ENCODE measurements at places on chromosomes 3 and 15.

DNA sequence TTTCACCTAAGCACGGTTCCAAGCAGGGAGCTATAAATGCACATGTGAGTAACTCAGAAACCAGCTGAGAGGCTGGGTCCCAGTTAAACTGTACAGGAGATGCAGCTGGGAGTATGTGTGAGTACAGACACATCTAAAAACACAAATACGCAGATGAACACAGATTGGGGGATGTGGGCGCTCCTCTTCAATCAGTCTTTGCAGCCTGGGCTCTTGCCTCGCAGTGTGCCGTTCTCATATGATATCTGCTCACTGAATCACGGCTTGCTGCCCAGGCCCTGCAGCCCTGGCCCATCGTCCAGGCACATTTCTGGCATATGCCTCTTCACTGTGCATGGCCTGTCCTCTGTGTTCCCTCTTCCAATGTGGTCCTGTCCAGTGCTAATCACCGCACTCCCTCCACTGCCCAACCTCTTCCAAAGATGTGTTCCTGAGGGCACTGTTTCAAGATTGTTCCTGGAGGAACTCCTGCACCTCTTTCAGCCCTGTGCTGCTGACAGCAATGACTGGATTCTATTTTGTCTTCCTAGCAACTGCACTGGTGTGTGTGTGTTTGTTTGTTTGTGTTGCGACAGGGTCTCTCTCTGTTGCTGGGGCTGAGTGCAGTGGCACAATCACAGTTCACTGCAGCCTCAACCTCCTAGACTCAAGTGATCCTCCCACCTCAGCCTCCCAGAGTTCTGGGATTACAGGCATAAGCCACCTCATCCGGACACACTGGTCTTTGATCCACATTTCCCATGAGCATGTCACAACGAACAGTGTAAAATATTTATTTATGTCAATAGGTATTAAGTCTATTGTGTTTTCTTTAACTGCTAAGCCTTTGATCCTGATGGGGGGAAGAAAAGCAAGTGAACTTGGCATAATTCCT lies 17.0 kb downstream of the CA12 start:
- DNase-seq = no peak

DNA sequence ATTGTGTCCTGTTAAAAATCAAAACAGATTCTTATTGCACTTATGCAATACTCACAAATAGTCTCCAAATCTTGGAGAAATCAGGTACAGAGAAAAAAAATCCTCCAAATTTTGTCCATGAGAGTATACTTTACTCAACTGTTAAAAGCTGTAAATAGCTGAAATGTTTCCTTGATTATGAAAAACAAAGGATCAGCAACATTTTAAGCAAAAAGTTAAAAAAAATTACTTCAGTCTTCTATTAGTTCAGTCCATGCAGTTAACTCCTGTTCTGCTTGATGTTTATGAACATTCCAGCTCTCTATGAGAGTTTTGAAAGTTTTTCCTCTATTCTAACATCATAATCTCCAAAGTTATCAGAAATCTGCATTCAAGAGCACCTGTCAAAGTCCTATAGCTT lies 22.8 kb upstream of the ZNF80 start:
- DNase-seq = no peak

GRCh38 chr3:12135029-12135657 lies 23.6 kb downstream of the TIMP4 start:
- DNase-seq = no peak

- DNase-seq = no peak
Measured at GRCh38 chr15:73240866-73241499, 127.8 kb downstream of the HCN4 start.

DNA sequence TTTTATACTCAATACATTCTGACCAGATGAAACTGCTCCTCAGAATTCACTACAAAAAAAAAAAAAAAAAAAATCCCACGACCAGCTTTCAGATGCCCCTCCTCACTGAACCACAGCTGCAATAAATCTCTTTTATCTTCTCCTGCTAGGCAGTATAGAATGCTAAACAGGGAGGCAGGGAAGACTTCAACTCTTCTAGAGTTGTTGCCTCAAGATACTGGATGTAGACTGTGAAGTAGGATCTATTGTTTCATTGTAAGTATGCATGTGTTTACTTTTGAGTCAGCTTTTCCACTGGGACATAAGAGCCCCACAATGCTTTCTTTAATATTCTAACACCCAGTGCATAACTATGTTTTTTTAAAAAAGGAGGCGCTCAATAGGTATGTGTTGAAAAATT lies 401.4 kb downstream of the TBL1XR1 start:
- DNase-seq = no peak

DNA sequence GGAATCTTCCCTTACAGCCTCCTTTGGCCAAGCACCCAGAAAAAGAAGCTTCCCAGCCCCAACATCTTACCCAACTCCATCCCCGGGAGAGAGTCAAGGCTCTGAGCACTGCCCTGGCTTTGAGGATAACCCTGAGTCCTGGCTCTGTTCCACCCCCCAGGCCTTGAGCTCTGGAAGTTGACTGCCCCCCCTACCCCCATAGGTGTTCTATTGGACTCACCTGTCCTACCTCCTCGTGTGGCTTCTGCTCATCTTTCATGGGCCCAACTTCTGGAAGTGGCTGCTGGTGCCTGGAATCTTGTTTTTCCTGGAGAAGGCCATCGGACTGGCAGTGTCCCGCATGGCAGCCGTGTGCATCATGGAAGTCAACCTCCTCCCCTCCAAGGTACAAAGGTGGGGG lies 22.3 kb downstream of the NOX5 start:
- DNase-seq = no peak

GRCh38 chr3:180626844-180627243 lies 24.9 kb downstream of the TTC14 start:
- no peak for DNase-seq

- no peak for DNase-seq
Measured at GRCh38 chr3:188607805-188608315, 453.9 kb downstream of the LPP start.

DNA sequence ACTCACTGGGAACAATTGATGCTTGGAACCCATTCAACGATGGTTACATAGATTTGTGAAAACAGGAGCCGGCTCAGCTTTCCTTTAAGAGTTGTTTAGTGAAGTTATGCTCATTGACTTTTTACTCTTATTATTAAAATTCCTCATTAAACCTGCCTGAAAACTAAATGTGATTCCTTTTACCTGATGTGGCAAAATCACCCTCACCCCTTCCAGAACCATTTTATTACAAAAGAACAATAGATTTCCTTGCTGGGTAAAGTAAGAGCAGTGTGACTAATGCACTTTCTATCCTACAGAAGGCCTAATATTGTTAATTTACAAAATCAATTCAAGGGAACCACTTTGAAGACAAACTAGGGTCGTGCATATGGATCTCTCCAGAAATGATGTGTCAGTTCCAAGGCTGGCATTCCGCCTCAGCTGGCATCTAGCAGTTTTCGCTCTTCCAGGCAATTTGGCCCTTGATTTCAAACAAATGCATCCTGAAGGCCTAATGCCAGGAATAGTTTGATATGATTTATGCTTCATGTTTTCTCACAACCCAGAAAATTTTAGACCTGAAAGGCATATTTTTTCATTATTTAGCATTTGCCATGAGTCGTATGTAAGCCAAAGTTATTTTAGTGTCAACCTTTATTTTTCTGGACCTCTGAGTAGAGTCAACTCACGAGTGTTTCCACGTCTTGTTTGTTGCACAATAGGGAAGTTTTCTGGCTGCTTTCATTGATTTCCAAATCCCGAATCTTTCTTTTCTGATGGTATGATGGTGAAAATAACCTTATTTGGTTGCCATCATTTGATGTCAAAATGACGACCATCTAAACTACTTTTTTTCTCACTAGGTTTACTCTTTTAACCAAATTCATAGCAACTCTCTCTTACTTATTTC lies 447.8 kb downstream of the MECOM start:
- no peak for DNase-seq

GRCh38 chr3:65561617-65562016 lies 477.1 kb downstream of the MAGI1 start:
- DNase-seq = no peak

- DNase-seq = no peak
Measured at GRCh38 chr15:26028086-26028740, 165.1 kb upstream of the ATP10A start.

DNA sequence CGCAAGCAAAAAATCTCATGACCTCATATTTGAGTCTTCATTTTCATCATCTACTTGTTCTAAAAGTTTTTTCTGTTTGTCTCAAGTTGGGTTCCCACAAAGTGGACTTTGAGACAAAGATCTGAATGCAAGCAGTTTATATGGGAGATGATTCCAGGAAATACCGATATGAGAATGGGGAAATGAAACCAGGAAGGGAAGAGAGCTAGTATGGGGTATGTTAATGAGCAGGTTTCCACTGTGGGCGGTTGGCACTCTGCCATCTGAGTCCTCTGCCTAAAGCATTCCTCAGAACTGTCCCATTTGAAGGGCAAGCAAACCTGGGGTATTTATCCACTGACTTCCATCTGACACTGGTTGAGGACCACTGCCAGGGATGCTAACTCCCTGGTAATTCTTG lies 8.8 kb downstream of the ADPRH start:
- no peak for DNase-seq

- no peak for DNase-seq
Measured at GRCh38 chr3:112736386-112736785, 95.4 kb upstream of the CCDC80 start.

DNA sequence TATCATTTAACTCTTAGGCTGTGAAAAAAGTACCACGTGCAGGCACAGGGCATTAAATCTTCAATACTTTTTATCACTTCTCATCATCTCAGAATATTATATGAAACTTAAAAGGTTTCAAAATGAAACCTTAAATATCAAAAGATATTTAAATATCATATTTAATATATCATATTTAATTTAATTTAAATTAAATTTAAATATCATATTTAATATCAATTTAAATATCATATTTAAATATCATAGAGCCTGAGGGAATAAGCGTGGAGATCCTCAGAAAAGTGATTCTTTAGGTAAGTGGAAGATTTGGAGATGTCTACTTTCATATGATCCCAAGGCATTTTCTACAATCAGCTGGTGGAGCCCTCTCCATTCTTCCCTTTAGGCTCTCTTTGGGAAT lies 716.6 kb downstream of the OTOL1 start:
- no peak for DNase-seq

- DNase-seq = no peak
Measured at GRCh38 chr3:7651274-7651673, 790.4 kb downstream of the GRM7 start.

DNA sequence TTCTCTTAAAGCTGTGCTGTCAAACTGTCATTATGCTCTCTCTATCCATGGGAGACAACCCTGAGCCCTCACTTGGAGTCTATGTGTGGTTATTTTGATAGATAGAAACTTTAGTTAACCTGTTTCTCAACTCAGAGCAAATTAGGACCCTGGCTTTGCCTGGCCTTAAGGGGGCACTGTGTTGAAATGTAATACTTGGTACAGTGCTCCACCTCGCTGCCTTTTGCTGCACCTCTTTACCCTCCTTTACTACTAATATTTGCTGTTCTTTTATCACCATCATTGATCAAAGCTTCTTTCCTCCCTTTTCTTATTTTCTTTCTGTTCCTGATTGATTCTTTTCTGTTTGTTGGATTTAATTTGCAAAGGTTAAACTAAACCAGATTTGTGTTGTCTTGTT lies 34.3 kb downstream of the STT3B start:
- no peak for DNase-seq

- DNase-seq = no peak
Measured at GRCh38 chr15:66829551-66830121, 127.6 kb downstream of the SMAD6 start.

- no peak for DNase-seq
Measured at GRCh38 chr3:179236669-179237301, 14.1 kb downstream of the KCNMB3 start.

DNA sequence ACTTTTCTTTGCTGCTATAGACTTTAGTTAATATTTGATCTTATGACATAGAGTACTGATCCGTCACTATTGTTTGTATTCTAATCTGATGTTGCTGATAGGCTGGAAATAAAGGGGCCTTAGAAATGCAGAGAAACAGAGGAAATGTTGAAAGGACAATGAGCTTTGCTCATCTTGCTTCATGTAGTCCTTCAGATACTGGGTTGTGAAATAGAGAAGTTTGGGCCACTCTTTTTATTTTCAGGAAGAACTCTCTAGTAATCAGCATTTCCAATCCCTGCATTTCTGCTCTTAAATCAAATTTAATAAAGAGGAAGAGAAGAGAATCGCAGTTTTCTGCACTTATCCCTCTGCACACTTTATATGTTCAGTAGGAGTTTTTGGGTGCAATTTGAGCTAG lies 192.8 kb upstream of the THBS1 start:
- no peak for DNase-seq

DNA sequence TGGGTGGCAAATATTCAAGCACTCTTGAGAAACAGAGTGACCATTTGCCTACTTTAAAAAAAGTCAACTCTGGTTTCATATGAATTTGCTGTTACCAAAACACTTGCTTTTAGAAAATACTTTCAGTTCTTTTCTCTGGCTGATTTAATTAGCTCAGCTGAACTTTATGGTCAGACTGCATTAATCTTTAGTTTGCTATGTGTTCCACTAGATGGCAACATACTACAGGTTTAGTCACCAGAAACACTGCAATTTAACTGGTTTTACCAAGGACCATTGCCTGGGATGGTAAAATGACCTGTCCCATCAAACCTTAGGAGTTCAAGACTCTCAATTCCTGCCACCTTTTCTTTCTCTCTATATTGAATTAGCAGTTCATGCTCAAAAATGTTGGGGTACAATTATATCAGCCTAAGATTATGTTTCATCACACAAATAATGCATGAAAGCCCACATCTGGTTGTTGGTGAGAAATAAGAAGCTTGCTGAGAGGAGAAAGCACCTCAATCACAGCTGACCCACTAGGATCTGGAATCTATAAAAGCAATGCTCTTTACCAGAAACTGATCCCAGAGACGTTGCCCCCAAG lies 14.2 kb downstream of the EIF4E3 start:
- DNase-seq = no peak

DNA sequence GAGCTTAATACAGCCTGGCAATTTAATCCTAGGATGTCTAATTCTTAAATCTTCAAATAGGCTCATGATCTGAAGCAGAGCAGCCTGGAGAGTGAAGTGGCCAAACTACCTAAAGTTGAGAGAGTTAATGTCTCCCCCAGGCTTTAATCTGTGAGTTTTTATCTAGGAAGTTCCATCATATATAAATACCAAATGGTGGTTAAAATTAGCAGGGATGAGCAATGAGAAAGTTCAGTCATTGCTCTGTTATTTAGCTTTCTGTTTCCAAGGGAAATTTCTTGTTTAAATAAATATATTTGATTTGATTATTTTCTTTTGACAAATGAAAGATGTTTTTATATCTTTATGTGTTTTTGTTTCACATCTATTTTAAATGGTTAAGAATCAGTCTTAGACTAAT lies 274.4 kb upstream of the UMPS start:
- DNase-seq = no peak

GRCh38 chr3:126342211-126342610 lies 15.0 kb downstream of the KLF15 start:
- no peak for DNase-seq

DNA sequence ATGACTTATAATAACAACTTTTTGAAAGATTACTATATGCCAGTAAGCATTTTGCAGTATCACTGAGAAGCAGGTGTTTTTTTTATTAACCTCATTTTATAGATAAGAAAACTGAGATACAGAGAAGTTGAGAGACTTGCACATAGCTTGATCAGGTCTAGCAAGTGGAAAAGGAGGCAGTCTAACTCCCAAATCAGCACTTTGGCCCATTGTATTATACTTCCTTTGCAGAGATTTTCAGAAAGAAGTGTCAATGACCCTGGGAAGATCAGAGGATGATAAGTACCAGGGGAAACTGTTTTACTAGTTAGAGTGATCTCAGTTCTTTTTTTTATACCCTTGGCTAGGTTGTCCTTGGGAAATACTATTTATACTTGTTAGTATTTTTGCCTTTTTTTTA lies 358.7 kb downstream of the SQOR start:
- DNase-seq = no peak

GRCh38 chr3:157534725-157535161 lies 31.5 kb upstream of the VEPH1 start:
- DNase-seq = no peak
